Stimulated activated CD4-positive, alpha-beta T cell treated with anti-CD3 and anti-CD28 coated beads, Interleukin-2, amount 100 ng/mL, for 24 hours (primary cell): ENCODE measurements at places on chromosomes 6 and 20.

- no peak for DNase-seq
Measured at GRCh38 chr6:139996253-139996834, 621.9 kb upstream of the CITED2 start.

- DNase-seq = no peak
Measured at GRCh38 chr6:3819161-3820110, 29.7 kb upstream of the FAM50B start.

GRCh38 chr6:156928126-156928525 is 150.9 kb downstream of the ARID1B start:
- DNase-seq = no peak

GRCh38 chr20:21520702-21521595 is 7.1 kb upstream of the NKX2-2 start:
- no peak for DNase-seq

DNA sequence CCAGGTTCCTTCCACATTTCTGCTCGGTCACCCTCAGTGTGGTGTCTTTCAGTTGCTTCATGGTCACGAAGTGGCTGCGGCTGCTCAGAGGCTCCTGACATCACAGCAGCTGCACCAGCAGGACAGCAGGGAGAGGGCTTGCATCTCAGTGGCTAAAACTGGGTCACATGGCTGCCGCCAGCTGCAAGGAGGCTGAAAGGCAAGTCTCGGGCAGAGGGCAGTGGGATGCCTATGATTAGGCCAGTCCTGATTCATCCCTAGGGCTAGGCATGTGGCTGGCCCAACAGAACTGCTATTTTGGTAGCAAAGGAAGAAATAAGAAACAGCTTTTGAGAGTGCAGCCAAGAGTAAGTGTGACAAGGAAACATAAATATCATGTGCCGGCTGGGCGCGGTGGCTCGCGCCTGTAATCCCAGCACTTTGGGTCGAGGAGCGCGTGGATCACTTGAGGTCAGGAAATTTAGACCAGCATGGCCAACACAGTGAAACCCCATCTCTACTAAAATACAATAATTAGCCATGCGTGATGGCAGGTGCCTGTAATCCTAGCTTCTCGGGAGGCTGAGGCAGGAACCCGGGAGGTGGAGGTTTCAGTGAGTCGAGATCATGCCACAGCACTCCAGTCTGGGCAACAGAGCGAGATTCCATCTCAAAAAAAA is 46.6 kb downstream of the RBM38 start:
- DNase-seq = no peak

GRCh38 chr6:168934660-168935627 is 318.7 kb downstream of the THBS2 start:
- DNase-seq = no peak

DNA sequence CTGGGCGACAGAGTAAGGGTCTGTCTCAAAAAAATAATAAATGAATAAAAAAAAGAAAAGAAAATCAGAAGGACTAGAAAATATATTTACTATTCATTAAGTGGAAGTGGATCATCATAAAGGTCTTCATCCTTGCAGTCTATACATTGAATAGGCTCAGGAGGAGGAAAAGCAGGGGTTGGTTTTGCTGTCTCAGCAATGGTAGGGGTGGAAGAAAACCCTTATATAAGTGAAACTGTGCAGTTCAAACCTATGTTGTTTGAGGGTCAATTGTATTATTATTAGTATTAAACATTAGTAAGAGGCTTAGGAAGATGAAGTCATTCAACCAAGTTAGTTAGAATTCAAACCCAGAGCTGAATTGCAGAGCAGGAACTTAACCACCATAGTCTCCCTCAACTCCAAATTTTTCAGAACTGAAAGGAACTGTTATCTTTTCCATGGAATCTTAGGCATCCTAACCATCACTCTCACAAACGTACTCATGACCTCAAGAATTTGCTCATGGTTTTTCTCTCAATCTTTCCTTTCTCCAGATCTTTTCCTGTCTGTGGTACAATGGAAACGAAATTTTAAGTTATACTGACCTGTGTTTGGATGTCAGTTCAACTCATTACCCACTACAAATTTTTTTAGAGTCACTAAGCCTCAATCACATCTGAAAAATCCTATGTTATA is 7.7 kb upstream of the SMIM13 start:
- DNase-seq = no peak

DNA sequence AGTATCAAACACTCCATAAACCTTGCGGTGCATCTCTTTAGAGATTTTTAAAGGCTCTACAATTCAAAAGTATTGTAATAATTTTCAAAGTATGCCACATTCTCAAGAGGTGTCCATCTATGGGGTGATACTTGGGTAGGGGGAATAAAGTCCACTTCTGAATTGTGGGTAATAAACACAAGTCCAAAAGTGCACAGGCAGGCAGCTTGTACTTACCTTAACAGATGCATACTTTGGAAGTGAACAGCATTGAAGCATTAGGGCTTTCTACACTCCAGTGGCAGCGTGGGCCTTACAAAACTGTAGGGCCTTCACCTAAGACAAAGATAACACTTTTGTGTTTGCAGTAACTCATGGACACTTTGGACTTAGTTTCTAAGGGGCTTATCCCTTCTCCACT is 58.6 kb downstream of the AIG1 start:
- no peak for DNase-seq

GRCh38 chr6:167444602-167445346 is 119.9 kb downstream of the TTLL2 start:
- DNase-seq = no peak

DNA sequence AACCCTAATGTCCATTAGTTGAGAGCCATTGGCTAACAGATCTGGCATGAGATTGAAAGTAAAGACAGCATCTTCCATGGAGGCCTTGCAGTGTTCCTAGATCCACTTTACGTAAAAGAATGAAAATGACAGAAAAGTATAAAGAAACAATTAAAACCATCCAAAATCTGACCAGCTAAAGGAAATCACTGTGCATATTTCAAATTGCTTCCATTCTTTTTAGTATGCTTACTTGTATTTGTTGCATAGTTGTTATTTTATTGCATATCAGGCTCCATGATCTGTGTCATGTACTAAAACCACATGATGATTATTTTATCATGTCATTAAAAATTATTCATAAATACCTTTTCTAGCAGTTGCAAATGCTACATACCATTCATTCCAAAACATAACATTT is 67.9 kb downstream of the GCLC start:
- no peak for DNase-seq

DNA sequence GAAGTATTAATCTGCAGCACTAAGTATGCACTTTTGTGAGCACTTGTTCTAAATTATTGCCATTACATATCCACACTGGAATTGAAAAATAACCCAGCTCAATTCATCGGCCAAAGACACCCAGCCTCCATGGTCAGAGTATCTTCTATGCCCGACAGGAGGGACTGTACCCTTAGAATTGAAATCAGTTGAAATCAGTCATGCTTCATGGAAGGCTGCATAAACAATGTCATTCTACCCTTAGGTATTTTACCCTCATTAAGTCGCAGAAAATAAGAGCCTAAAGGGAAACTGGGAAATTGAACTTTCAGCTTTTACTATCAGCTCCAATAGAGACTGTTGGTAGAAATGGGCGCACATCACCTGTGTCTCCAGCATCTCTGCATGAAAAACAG is 2.9 kb upstream of the RAMACL start:
- no peak for DNase-seq

- DNase-seq = no peak
Measured at GRCh38 chr6:141488488-141488887, 644.2 kb upstream of the GJE1 start.

GRCh38 chr6:113625850-113626249 is 231.3 kb upstream of the MARCKS start:
- DNase-seq = no peak

DNA sequence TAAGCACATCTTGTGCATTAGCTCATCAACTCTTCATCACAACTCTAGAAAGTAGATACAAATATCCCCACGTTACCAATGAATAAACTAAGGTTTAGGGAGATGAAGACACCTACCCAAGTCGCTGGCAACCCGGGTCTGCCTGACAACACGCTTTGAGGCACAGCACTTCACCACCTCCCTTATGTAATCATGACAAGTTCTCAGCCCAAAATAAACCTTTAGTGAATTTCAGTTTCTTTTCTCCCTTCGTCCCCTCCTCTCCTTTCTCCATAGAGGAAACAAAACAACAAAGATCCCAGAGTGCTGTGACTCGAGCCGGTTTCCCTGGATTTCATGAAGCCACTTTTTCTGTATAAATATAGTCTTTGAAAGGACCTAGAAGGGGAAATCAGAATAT is 105.4 kb downstream of the MAFB start:
- no peak for DNase-seq

DNA sequence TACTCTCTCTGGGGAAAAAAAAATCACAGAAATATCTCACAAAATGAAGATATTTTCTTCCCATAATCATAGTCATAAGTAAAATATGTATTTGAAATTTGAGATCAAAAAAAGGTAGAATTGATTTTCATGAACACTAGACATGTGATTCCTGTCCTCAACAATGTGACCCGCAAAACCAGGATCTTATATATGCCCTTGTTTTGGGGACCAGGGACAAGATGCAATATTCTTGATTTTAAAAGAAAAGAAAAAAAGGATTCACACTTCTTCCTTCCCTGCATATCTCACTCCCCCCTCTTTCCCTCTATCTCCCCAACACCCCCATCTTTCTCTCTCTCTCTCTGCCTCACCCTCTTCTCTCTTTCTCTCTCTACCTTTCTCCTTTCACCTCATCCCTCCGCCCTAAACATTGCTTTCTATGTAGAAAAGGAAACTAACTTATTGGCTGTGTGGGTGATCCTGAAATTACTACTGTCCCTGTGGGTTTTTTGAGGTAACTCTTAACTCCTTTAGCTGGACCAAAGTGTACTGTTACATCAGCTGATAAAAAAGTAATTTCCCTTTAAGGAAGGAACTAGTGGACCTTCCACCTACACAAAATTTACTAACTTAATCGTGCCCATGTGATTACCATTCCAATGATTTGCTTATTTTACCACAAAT is 85.6 kb downstream of the AIG1 start:
- DNase-seq = no peak

DNA sequence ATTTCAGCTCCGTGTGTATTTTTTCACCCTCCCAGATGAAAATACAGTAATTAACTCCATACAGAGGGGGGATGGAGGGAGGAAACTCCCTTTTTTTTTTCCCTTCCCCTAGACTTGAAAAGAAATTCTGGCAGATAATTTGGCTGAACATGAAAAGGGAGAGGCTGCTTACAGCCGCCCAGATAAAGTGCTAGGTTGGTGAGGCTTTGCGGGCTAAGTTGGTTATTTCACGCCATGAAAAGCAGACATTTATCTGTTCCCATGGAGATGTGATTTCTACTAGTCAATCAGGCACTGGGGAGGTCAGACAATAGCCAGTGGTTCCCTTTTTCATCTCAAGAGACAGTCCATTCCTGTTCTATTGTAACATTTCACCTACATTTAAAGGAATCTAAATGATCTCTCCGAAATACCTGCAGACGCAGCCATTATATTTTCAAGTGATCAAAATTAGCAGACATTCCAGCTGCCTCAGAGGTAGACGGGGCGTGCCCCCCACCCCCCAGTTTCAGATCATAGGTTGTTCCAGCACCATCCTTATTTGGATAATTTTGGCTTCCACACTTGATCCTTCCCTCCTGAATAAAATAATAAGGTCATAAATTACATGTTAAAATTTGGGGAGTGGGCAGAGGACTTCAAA is 143.9 kb upstream of the ZNF217 start:
- no peak for DNase-seq

DNA sequence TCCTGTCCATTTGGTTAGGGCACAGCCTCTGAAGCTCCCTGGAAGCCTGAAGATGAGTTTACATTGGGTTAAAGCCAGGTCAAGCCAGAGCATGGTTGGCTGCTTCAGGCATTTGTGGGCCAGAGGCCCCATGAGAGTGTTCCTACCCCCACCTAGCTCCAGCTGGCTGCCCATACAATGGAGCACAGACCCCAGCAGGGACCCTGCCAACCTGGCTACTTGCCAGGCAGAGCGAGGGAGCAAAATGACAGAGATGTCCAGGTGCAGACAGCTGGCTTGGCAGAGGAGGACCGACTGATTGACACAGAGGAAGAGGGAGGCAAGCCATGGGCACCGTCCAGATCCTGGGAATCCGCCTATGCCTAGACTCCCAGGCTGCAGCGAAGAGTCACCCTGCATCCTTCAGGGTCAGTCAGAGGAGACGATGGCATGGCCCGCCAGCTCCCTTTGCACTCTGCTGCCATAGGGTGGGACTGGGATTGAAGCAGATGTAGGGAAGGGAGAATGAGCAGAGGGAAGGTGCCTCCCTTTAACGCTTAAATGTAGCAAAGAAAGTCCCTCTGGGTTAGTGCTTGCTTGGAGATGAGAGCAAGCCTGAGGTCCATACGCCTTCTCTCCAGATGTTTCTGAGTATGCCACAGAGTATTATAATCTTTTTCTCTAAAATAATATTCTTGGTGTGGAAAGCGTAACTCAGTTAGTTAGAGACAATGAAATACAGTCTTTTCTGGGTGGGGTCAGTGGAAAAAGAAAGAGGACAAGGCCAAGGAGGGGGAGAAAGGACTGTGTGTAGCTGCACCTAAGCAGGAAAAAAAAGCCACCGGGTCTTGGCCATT is 77.6 kb upstream of the FYN start:
- DNase-seq = no peak

DNA sequence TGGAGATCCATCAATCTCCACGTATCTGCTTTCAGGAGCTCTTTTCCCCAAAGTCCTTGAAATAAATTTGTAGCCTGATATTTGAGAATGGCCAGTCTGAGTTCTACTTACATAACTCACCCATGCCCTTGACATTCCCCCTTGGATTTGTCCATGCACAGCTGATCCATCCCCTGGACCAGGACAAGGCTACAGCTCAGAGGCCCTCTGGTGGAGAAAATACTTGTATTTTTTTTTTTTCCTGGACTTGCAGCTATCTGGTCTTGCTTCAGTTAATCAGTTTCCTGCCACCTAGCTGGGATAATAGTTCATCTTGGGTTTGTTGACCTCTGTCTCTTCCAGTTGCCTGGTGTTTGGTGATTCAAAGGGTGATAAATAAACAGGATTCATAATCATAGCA is 467.6 kb downstream of the DHX35 start:
- no peak for DNase-seq

DNA sequence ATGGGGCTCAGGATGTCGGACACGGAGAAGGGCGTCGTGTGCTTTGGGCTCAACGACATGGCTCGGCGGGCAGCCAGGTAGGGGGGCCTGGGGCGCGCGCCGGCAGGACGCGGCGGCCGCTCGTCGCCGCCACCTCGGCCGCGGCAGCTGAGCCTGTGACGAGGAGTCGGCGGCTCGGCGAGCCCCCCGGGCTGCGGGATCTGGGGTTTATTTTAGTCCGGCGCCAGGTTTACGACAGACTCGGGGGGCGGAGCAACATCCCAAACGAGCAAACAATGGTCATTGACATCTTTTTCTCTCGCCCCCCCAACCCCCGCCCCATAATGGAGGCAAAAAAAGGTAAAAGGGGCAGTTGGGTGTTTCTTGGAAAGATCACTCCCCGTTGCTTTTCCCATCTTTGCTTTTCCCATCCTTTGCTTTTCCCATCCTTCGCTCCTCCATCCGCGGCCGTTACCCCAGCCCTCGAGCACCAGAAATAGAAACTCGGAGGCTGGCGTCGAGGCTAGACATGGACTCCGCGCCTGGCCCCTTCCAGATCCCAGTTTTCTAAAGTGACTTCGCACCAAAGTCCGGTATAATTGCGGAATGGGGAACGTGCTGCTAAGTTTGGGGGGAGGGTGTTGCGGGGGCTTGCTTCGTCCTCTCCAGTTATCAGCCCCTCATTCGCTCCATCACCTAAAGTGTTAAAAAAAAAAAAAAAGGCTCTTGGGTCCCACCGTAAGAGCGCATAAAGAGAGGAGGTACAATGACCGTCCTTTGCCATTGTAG is at the start of gene NKX2-4:
Gene NKX2-4, minus strand, starts transcription at position 186 of the 768 bp plus-strand sequence. Its CDS starts 127 bp downstream, at position 59.
- no peak for DNase-seq
